ENCODE measurements at places on chromosomes 16 and 17. TPM values are rescaled to one million over a fixed set of nuclear protein-coding genes. Genes with fewer than 3 reads are reported as not detected.

DNA sequence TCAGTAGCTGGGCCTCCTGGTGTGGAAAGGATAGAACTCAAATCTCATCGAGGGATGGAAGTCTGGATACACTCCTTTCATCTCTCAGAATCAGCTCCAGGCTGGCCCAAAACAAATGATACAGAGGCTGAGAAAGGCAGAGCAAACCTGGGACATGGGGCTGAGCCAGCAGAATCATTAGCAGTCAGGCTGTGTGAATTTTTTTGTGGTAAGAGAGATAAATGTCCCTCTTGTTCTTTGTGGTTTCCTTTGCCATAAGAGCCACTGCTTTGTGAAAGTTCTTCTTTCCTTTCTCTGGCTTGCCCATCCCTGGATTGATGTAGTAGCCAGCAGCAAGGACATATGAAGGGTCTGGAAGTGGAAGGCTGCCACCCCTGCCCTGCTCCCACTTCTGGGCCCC is 146.2 kb downstream of the CDH13 start:
- DNase-seq, result no peak

DNA sequence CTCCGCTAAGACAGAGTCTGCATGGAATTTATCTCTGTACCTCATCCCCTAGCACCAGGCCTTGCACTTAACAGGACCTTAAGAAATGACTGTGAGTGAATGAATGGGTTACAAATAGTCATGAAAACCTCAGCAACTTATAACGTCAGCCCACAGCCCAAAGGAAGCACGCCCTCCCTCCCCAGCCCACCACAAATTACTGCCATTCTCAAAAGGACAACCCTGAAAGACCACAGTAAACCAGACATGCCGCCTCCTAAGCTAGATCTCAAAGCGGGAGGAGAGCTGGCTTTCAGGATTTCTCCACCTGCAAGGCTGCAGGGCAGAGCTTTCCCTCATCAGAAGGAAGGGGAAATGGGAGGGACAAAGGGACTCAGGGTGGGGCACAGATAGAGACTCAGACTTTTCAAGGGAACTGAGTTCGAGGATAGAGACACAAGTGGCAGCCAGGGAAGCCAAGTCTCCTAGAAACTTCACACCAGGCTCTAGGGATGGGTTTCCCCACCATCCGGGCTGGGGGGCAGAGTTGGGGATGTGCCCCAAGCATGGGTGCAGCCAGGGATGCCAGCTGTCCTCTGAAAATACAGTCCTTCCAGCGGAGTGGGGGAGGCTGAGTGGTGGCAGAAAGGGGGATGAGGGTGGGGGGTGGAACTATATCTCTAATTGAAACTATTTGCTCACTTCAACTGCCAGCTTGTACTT is 56.7 kb downstream of the PLXDC1 start:
- DNase-seq, result no peak

GRCh38 chr17:76271669-76272540 is 6.8 kb downstream of the UBALD2 start:
- DNase-seq, result peak; percentile 89

GRCh38 chr16:10202649-10203048 is 20.4 kb upstream of the GRIN2A start:
- DNase-seq, result no peak

- DNase-seq, result peak; percentile 89
Observed at GRCh38 chr16:67666559-67667452, at the start of the genes C16orf86 and ENKD1. Gene C16orf86, plus strand, starts transcription at chr16:67666814. Its CDS starts 157 bp downstream, at chr16:67666971. Gene ENKD1, minus strand, starts transcription at chr16:67666750. Its CDS starts 308 bp downstream, at chr16:67666442.

DNA sequence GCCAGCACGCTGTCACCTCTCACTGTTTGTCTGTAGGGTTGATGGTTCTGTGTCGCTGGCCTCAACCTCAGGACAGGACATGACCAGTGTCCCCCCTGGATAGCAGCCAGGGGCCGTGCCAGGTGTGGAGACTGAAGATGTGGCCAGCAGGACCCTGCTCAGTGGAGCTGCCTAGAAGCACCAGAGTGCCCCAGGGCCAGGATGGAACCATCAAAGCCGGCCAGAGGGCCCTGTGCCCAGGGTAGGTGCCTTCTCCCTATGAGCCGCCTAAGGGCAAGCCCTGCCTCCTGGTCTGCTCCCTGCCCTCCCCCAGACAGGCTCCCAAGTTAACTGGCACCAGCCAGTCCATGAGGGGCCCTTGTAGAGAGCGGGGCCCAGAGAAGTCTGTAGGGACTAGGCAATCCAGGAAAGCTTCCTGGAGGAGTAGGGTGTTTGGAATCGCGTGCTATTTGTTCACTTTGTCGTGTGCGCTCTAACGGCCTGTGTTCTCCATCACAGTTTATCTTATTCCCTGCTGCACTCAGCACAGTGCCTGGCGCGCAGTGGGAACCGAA is 546 bp upstream of the NDUFB10 start:
- no peak for DNase-seq

USH1G gene
- total RNA-seq, result not detected
